ENCODE measurements at places on chromosomes 1 and 21.

- no peak for DNase-seq
Measured at GRCh38 chr1:173669491-173669941, at the start of gene ANKRD45. ANKRD45 (minus strand) TSS chr1:173669851; CDS start chr1:173659418, 10,433 bp downstream.

DNA sequence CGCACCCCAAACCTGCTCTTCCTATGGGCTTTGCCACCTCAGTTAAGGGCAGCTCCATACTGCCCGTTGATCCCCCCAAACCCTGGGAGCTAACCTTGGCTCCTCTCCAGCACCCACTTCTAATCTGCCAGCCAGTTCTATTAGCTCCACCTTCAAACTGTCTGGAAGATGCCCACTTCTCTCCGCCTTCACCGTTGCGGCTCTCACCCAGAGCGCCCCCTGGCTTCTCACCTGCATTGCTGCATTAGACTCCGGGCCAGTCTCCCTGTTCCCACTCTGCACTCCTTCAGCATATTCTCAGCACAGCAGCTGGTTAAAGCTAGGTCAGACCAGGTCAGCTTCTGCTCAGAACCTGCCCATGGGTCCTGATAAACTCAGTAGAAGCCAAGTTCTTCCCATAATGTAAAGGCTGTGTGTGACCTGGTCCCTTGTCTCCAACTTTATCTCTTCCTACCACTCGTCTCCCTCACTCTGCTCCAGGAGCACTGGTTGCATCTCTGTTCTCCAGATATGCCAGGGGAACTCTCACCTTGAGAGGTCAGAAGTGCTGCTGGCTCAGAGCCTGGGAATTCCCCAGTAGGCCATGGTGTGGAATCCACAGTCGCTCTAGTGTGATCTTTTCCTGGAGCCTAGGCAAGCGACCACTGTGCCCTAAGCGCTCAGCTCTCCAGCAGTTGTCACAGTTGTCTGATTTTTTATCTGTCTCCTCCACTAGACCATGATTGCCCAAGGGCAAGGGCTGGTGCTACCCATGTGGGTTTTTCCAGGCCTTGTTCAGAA is 150.3 kb downstream of the HMGB4 start:
- peak; percentile 14 for DNase-seq

GRCh38 chr1:154325583-154326545 is 539 bp downstream of the ATP8B2 start:
- peak; percentile 70 for DNase-seq

GRCh38 chr21:28781602-28782276 is 210.9 kb downstream of the LTN1 start:
- DNase-seq, result no peak

GRCh38 chr1:208180421-208180820 is 63.8 kb downstream of the PLXNA2 start:
- DNase-seq, result no peak
